ENCODE measurements at places on chromosomes 13 and 19.

GRCh38 chr19:20558571-20558970, 7.0 kb downstream of the ZNF737 start:
- H3K27ac ChIP-seq: no peak overlapping the region
- no peak for DNase-seq
- no peak overlapping the region for H3K4me3 ChIP-seq
- H3K36me3 ChIP-seq: peaks cover 84% of the 10 kb centered on the region

DNA sequence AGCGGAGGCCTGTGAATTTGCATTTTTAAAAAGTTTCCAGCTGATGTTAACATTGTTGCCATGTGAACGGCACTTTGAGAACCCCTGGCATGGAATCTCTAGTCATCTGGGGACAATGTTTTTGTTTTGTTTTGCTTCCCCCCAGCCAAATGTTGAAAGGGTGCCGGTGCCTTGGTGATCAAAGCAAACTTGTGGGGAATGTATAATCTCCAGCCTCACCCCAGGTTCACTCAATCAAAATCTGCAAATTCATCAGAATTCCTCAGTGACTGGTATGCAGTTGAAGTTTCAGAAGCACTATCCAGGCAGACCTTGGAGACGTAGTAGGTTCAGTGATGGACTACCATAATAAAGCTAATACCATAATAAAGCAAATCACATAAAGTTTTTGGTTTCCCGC, 428.7 kb downstream of the MYO16 start:
- no peaks in the 10 kb centered on the region for H3K4me1 ChIP-seq
- no peak overlapping the region for H3K27ac ChIP-seq
- H3K4me3 ChIP-seq: no peak overlapping the region
- no peak for DNase-seq
- no peaks in the 10 kb centered on the region for H3K36me3 ChIP-seq

DNA sequence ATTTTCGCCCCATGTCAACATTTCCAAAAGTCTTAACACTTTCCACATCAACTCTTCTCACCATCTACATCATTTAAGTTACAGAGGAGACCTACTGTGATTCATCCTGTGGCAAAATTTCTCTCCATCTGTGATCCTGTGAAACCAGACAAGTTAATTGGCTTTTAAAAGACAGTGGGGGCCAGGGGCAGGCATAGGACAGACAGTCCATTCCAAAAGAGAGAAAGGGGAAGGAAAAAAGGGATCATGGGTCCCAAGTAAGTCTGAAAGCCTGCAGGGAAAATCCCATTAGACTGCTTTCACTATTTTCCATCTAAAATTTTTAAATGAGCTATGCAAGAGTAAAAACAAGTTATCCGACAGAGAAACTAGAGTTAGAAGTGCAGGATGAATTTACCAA, 121.0 kb downstream of the MRPL57 start:
- H3K27ac ChIP-seq: peak overlapping the region; percentile 42
- H3K4me3 ChIP-seq: peak overlapping the region; percentile 90
- peaks cover 20% of the 10 kb centered on the region for H3K4me1 ChIP-seq
- H3K27me3 ChIP-seq: no peaks in the 10 kb centered on the region
- DNase-seq: no peak
- H3K36me3 ChIP-seq: peaks cover 1% of the 10 kb centered on the region

GRCh38 chr13:61276401-61276800, 139.2 kb downstream of the PCDH20 start:
- H3K4me3 ChIP-seq: no peak overlapping the region
- no peaks in the 10 kb centered on the region for H3K36me3 ChIP-seq
- no peak overlapping the region for H3K27ac ChIP-seq
- DNase-seq: no peak
- no peaks in the 10 kb centered on the region for H3K27me3 ChIP-seq

DNA sequence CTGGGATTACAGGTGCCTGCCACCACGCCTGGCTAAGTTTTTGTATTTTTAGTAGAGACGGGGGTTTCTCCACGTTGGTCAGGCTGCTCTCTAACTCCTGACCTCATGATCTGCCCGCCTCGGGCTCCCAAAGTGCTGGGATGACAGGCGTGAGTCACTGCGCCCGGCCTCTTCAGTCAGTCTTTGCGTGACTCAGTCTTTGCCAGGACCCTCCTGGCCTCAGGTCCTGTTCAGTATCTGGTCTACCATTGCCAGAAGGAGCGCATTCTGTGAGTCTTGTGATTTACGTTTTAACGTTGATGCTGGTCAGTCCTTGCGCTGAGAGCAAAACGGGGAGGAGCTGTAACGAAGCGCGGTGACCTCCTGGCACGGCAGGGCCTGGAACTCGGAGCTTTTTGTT, 7.6 kb upstream of the HMG20B start:
- DNase-seq: no peak
- H3K27ac ChIP-seq: no peak overlapping the region
- no peaks in the 10 kb centered on the region for H3K27me3 ChIP-seq
- H3K4me1 ChIP-seq: no peaks in the 10 kb centered on the region
- no peak overlapping the region for H3K4me3 ChIP-seq

- peaks cover 49% of the 10 kb centered on the region for H3K4me1 ChIP-seq
- H3K27me3 ChIP-seq: no peaks in the 10 kb centered on the region
- H3K36me3 ChIP-seq: peaks cover 4% of the 10 kb centered on the region
- peak overlapping the region; percentile 94 for H3K4me3 ChIP-seq
- peak overlapping the region; percentile 98 for H3K27ac ChIP-seq
- no peak for DNase-seq
Observed at GRCh38 chr13:50911081-50911631, 1.6 kb downstream of the RNASEH2B start.

GRCh38 chr19:6012426-6013170, 34.7 kb upstream of the RANBP3 start:
- no peak overlapping the region for H3K4me3 ChIP-seq
- no peaks in the 10 kb centered on the region for H3K4me1 ChIP-seq
- no peaks in the 10 kb centered on the region for H3K27me3 ChIP-seq

DNA sequence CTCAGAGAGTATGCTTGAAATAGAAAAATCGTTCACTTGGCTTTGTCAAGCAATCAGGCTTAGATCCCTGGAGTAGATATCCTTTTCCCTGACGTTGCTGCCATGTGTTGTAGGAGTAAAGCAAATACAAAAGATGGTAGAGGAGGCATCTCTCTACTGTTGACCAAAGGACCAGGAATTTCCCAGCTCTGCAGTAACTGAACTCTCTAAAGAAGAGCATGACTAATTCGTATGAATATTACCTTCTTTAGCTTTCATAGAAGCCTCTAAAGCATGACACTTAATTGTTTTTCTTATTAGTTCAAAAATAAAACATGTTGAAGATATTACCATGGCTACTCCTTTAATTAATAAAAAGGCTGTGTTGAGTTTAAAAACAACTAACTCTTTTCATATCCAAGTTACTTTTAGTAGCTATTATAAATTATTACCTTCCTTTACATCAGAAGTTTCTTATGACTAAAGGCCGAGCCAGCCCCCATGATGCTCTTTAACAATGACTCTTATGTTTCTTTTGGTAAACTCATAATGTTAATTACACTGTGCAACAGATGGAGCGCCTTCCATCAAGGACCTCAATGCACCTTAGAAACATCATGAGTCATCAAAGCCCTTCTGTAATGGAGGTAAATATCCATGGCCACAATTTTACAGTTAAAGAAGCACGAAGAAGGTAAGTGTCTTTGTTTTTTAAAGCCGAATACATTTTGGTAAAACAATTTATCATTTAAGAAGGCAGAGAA, 352.4 kb downstream of the KLF5 start:
- peaks cover 3% of the 10 kb centered on the region for H3K27me3 ChIP-seq
- no peak for DNase-seq
- no peaks in the 10 kb centered on the region for H3K4me1 ChIP-seq

- H3K4me1 ChIP-seq: no peaks in the 10 kb centered on the region
- H3K4me3 ChIP-seq: no peak overlapping the region
- H3K27me3 ChIP-seq: no peaks in the 10 kb centered on the region
Observed at GRCh38 chr13:65307056-65307455, 1923.1 kb downstream of the PCDH9 start.

- DNase-seq: no peak
- no peak overlapping the region for H3K27ac ChIP-seq
- H3K4me3 ChIP-seq: no peak overlapping the region
- H3K4me1 ChIP-seq: no peaks in the 10 kb centered on the region
Observed at GRCh38 chr19:57052081-57052480, 67.7 kb upstream of the USP29 start.

DNA sequence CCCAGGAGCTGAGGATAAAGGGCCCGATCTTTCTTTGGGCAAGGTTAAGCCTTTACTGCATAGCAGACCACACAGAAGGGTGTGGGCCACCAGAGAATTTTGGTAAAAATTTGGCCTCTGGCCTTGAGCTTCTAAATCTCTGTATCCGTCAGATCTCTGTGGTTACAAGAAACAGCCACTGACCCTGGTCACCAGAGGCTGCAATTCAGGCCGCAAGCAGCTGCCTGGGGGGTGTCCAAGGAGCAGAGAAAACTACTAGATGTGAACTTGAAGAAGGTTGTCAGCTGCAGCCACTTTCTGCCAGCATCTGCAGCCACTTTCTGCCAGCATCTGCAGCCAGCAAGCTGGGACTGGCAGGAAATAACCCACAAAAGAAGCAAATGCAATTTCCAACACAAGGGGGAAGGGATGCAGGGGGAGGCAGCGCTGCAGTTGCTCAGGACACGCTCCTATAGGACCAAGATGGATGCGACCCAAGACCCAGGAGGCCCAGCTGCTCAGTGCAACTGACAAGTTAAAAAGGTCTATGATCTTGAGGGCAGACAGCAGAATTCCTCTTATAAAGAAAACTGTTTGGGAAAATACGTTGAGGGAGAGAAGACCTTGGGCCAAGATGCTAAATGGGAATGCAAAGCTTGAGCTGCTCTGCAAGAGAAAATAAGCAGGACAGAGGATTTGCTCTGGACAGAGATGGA, 8.4 kb upstream of the CEACAM19 start:
- no peak overlapping the region for H3K27ac ChIP-seq
- H3K4me3 ChIP-seq: no peak overlapping the region
- peaks cover 2% of the 10 kb centered on the region for H3K36me3 ChIP-seq
- H3K27me3 ChIP-seq: no peaks in the 10 kb centered on the region
- DNase-seq: no peak

- peaks cover 2% of the 10 kb centered on the region for H3K27me3 ChIP-seq
- no peaks in the 10 kb centered on the region for H3K36me3 ChIP-seq
- H3K27ac ChIP-seq: no peak overlapping the region
- DNase-seq: no peak
Observed at GRCh38 chr13:111993691-111994090, 73.3 kb upstream of the SOX1 start.

GRCh38 chr19:31537136-31537535, 187.9 kb upstream of the TSHZ3 start:
- no peak overlapping the region for H3K27ac ChIP-seq
- H3K4me3 ChIP-seq: no peak overlapping the region
- H3K36me3 ChIP-seq: no peaks in the 10 kb centered on the region
- no peaks in the 10 kb centered on the region for H3K4me1 ChIP-seq

DNA sequence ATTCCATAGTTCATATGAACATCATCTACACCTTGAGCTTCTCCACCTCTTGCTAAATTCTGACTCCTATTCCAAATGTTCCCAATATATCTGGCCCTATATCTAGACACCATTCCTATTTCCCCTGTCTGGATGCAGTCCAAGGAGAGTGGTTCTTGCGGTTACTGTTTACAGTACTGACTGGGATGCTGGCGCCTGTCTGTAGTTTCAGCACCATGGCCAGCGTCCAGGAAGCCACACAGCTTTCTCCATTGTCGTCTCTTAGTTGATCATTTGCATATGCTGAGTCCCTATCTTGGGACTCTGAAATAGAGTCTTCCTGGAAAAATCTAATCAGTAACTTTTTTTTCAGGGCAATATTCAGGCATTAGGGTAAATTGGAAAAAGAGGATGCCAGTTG, 14.9 kb downstream of the LAIR2 start:
- H3K4me3 ChIP-seq: no peak overlapping the region
- H3K27me3 ChIP-seq: peaks cover under 1% of the 10 kb centered on the region
- H3K27ac ChIP-seq: no peak overlapping the region
- H3K36me3 ChIP-seq: no peaks in the 10 kb centered on the region

DNA sequence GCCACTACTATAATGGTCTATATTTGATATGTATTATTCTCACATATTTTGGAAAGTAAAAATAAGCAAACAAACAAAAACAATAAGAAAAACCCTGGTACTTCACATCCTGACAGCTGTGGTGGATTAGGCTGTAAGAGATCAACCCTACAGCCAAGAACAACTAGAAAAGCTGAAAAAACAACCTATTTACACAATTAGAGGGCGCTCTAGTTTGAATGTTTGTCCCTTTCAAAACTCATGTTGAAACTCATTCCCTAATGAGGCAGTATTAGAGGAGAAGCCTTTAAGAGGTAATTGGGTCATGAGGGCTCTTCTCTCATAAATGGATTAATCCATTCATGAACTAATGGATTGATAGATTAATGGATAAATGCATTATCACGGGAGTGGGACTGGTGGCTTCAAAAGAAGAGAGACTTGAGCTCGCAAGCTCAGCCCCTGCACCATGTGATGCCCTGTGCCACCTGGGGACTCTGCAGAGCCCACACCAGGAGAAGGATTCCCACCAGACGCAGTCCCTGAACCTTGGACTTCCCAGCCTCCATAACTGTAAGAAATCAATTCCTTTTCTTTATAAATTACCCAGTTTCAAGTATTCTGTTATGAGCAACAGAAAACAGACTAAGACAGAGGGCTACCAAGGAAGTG, 733.9 kb upstream of the ARGLU1 start:
- no peaks in the 10 kb centered on the region for H3K27me3 ChIP-seq
- H3K27ac ChIP-seq: no peak overlapping the region
- no peaks in the 10 kb centered on the region for H3K36me3 ChIP-seq
- DNase-seq: no peak
- H3K4me3 ChIP-seq: no peak overlapping the region

DNA sequence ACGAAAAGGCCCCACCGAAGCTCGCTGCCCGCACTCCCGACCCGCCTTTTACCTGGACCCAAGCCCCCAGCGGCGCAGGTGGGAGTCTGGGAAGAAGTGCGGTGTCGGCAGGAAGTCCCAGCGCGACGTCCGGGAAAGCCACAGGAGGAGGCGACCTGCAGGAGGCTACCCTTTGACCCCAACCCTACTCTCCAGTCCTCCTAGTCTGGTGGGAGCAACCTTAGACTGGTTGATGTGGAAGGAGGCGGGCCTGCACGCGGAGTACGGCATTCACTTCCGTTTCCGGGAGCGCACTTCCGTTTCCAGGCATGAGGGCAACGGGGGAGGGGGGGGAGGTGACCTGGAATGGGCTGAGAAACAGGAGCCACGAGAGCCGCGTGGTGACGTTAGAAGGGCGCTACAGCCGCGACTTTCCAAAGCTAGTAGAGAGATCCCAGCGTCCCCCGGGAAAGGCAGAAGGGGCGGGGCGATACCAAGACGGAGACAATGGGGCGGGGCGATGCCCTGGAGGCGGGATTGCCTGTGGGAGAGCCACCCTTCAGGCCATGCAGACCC, 28.5 kb downstream of the ZNF266 start:
- H3K27me3 ChIP-seq: no peaks in the 10 kb centered on the region
- peaks cover 35% of the 10 kb centered on the region for H3K36me3 ChIP-seq
- peak overlapping the region; percentile 84 for H3K27ac ChIP-seq
- H3K4me3 ChIP-seq: peak overlapping the region; percentile 85
- peaks cover 9% of the 10 kb centered on the region for H3K4me1 ChIP-seq

- H3K36me3 ChIP-seq: peaks cover 2% of the 10 kb centered on the region
- no peak overlapping the region for H3K4me3 ChIP-seq
- no peak overlapping the region for H3K27ac ChIP-seq
- no peaks in the 10 kb centered on the region for H3K4me1 ChIP-seq
- DNase-seq: no peak
Observed at GRCh38 chr19:6119031-6119430, 8.7 kb upstream of the RFX2 start.

Measured in activated naive CD8-positive, alpha-beta T cell treated with anti-CD3 and anti-CD28 coated beads, Interleukin-2, amount 10 ng/mL, durations not matched to agents 7 days and 5 days (primary cell).